ENCODE measurements at places on chromosomes 2 and 18.

DNA sequence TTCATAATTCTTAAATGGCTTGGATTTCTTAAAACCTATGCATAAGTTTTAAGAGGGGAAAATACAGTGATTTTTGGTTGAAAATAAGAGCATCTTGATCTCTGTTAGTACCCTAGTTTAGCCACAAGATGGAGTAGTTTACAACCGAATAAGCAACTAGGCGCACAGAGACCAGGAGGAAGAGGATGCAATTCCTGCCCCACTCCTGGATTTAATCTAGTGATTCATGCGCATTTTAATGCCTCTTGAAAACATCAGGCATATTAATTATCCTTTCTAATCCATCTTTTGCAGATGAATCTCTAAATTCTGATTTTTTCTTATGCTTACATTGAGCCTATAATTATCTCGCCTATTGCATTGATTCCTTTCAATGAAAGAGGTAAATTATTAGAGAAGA lies 76.7 kb downstream of the MRPS9 start:
- DNase-seq: no peak

DNA sequence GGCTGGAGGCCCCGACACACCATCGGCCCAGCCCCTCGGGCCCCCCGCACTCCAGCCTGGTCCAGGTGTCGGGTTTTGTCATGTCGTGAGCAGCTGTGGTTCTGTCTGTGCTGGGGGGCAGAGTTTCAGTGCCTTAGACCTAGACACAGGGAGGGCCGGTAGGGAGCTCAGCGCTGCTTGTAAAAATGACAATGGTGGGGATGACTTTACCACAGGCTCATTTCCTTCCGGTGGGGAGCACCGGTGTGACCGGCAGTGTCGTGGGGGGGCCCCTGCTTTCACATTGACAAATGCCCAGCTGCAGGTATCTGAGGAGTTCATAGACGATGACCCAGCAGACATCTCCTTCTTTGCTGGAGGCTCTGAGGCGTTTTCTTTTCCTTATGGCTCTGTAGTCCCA lies 66.9 kb downstream of the STK25 start:
- DNase-seq: no peak

DNA sequence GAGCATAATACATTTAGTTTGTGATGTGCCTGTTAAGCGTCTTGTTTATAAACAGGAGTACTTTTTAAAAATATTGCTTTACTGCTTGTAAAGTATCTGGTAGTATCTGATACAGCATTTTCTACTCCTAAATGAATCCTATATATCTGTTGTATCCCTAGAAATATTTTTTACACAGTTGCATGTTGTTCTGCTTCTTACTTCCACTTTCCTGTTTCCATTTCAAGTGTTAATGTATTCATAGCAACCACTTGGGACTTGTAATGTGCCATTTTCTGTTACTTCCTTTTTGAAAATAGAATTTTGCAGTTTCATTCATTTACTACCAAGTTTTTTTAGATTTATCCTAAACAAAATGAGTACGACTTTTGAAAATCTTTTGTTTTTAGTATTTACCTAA lies 24.9 kb downstream of the CCNT2 start:
- DNase-seq: no peak

- no peak for DNase-seq
These were observed 28.1 kb downstream of the SLC1A4 start for GRCh38 chr2:65017335-65017734.

DNA sequence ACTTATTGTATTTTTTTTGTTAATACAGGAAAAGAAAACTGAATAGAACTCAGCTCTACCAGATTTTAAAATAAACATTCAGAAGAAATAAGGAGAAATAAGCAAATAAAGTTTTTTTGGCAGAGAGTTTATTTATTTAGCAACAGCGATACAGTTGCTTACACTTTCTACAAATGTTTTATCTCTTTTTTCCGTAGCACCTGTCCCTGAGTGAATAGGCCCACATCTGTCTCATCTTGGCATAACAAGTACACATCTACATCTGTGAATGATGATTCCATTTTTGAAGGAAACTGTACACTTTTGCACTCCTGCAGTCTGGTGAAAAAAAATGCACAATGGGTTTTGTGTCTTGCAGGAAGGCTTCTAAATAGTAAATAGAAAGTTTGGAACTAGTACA lies 783.6 kb upstream of the ZEB2 start:
- DNase-seq: no peak

- no peak for DNase-seq
These were observed 221.3 kb upstream of the CRIM1 start for GRCh38 chr2:36134281-36134680.

GRCh38 chr2:147083664-147084063 lies 761.2 kb upstream of the ACVR2A start:
- DNase-seq: no peak

DNA sequence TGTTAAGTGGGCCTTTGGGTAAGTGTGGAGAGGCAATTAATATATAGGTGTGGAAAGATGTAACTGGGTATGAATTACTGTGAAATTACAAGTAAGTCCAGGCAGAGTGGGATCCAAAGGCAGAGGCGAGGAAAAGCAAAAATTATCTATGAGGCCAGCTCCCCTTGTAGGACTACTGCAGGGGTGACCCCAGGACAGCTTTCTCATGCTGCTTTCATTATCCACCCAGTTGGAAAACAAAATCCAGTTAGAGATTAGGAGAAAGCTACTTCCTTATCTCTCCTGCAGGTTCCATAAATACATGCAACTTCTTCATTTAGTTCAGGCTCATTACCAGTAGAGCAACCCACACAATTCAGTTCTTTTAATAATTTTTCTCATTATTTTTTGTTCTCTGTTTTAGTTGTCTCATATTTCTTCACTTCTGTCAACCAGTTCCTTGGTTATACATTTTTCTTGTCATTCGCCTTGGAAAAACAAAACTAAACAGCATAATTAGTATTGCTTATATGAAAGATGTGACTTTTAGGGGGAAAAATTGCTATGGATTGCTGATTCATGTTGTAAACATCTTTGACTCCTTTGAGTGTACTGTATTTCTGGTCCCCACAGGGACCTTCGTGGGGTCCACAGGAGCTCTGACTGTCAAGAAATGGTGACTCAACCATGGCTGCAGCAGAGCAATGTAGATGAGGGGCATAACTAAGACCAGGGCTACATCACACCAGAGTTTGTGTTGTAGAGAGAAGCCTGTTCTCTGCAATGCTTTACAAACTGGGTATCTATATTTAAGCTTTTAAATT lies 110.4 kb upstream of the PARD3B start:
- no peak for DNase-seq

Data from activated naive CD4-positive, alpha-beta T cell treated with Interleukin-2 at 50 U/mL for 16 hours (primary cell).